ENCODE measurements at places on chromosomes 16 and 17.

GRCh38 chr17:2092253-2092652 is 37.4 kb downstream of the HIC1 start:
- no peaks in the 10 kb centered on the region for H3K36me3 ChIP-seq
- peaks cover 58% of the 10 kb centered on the region for H3K4me1 ChIP-seq
- DNase-seq = no peak
- no peak overlapping the region for H3K27ac ChIP-seq
- no peak overlapping the region for H3K4me3 ChIP-seq

- peaks cover 23% of the 10 kb centered on the region for H3K4me1 ChIP-seq
- peaks cover 15% of the 10 kb centered on the region for H3K36me3 ChIP-seq
- H3K27ac ChIP-seq = no peak overlapping the region
Observed at GRCh38 chr16:23110257-23110899, 38.9 kb downstream of the USP31 start.

GRCh38 chr16:29114574-29114973 is 129.7 kb downstream of the LAT start:
- no peak overlapping the region for H3K4me3 ChIP-seq
- peak overlapping the region; percentile 79 for H3K27ac ChIP-seq
- no peaks in the 10 kb centered on the region for H3K27me3 ChIP-seq
- H3K36me3 ChIP-seq = no peaks in the 10 kb centered on the region
- H3K4me1 ChIP-seq = peaks cover 18% of the 10 kb centered on the region

DNA sequence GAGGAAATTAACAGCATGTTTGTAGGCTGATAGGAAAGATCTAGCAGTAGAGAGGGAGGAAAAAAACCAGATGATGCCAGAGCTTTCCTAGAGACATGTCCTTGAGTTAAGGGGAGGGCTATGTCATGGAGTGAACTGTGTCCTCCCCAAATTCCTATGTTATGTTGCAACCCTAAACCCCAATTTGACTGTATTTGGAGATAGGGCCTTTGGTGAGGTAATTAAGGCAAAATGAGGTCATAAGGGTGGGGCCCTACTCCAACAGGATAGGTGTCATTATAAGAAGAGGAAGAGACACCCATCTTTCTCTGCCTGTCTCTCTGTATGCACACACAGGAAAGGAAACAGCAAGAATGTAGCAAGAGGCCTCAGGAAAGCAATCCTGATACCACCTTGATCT is 195.3 kb upstream of the AXIN2 start:
- H3K4me3 ChIP-seq = no peak overlapping the region
- H3K27me3 ChIP-seq = no peaks in the 10 kb centered on the region
- no peak overlapping the region for H3K27ac ChIP-seq
- H3K36me3 ChIP-seq = no peaks in the 10 kb centered on the region

DNA sequence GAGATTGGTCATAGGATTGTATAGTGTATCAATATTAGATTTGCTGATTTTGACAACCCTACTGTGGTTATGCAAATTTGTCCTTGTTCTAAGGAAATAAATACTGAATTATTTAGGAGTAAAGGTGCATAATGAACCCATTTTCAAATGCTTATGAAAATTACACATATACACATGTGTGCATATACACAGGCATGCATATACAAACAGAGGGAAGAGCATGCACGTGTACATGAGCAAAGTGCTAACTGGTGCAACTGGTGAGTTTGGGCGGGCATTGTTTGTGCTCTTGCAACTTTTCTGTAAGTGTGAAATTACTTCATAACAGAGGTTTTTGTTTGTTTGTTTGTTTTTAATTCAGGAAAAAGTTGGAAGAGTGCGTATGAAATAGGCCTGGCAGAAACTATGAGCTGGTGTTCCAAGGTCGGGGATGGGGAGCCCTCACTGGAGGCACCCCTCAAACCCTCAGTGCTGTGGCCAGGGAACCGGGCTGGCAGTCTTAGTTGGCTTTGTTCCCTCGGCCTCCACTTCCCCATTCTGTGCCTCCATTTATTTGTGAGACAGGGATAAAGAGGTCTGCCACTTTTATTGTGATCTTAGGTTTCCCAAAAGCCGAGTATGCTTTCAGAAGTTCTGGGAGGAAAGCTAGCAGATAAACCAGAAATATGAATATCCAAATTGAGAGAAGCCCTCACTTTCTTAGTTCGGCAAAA is 5.8 kb downstream of the DEXI start:
- H3K4me3 ChIP-seq = no peak overlapping the region
- peaks cover 73% of the 10 kb centered on the region for H3K4me1 ChIP-seq
- H3K27ac ChIP-seq = no peak overlapping the region
- H3K27me3 ChIP-seq = no peaks in the 10 kb centered on the region
- DNase-seq = no peak

DNA sequence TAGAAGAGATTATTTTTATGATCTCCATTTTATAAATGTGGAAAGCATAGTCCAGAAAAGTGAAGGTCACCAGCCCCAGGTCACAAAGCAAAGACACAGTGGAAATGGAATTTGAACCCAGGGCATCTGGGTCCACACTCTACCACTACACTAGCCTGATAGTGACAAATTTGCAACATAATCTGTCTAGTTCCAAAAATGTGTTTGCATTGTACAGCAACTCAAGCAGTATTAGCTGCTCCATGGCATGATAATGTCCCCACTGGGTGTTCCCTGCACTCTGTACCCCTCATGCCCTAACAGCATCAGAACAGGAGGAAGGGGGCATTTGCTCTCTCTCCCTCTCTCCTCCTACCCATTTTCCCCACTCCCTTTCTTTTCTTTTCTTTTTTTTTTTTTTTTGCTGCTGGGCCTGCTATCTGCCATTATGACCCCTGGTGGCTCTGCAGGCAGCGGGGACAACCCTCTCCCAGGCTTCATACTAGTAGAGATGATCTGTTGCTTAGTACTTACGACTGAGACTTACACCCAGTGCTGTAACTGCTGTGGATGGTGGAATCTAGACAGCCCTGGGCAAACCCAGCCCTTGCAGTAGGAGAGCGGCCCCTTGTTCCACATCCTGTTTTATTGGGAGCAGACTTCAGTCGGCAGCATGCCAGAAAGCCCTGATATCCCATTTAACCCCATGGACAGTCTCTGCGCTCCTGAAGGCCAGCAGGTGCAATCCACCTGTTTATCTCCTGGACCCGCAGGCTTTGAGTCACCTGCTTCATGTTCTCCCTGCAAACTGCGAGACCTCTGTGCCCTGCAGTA is 306.3 kb downstream of the SOX9 start:
- no peak for DNase-seq
- peaks cover 9% of the 10 kb centered on the region for H3K4me1 ChIP-seq
- H3K4me3 ChIP-seq = no peak overlapping the region
- no peaks in the 10 kb centered on the region for H3K36me3 ChIP-seq
- H3K27me3 ChIP-seq = no peaks in the 10 kb centered on the region
- no peak overlapping the region for H3K27ac ChIP-seq

DNA sequence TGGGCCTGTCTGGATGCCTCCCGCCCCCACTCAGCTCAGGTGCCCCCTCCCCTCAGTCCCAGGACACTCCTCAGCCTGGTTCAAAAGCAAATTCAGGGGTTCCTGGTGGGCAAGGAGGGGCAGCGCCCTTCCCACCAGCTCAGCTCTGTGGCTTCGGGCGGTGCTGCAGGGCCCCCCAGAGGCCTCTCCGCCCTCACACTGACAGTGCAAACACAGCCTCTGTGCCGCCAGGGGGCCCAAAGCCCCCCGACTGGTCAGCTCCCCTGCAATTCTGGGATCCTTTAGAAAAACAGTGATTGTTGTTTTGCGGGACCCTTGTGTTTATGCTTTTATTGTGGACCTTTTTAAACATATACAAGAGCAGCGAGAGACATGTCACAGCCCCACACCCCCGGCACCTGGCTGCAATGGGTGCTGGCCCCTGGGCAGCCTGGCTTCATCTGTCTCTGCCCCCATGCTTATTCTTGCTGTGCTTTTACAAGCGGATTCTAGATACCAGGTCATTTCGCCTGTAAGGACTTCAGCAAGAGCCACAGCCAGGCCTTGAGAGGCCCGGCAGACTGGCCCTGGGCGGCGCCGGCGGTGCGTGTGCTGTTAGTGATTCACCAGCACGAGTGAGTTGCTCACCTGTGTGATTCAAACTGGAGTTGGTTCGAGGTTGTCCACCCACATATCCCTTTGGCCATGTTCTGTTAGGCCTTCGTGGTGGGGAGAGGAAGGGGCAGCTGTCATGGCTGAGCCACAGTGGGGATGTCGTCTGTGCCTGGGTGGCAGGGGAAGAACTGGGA is 21.2 kb downstream of the ZNF469 start:
- H3K27me3 ChIP-seq = no peaks in the 10 kb centered on the region
- H3K27ac ChIP-seq = no peak overlapping the region
- H3K4me3 ChIP-seq = no peak overlapping the region

DNA sequence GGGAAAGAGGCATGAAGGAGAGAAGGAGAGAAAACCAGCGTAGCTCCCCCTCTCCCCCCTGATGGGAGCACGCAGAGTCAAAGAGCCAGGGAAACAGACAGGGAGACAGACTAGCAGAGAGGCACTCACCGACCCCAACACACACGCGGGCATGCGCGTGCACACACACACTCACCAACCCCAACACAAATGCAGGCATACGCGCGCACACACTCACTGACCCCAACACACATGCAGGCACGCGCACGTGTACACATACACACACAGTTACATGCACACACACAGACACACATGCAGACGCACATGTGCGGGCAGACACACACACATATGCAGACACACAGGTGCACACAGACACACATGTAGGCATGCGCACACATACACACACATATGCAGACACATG is 4.6 kb downstream of the CACNB1 start:
- H3K27me3 ChIP-seq = no peaks in the 10 kb centered on the region
- H3K27ac ChIP-seq = no peak overlapping the region
- no peak for DNase-seq
- H3K4me1 ChIP-seq = peaks cover 33% of the 10 kb centered on the region

DNA sequence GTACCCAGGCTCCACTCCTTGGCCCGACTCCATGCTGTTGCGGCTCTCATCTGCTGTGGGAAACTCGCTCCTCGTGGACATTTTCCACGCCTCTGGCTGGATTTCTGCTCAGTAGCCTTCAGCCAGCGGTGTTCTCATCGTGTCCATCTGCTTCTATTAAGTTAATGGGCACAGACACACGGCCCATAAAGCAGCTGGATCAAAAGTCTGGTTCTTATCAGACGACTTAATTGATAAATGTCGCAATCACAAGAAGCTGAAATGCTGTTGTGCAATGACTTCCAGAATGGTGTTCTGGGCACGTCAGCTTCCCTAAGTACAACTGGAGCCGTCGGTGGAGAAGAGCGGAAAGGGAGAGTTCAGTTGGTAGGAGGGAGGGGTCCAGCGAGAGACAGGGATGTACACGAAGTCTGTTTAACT is 211.7 kb upstream of the CHMP6 start:
- H3K27me3 ChIP-seq = no peaks in the 10 kb centered on the region
- no peaks in the 10 kb centered on the region for H3K36me3 ChIP-seq
- peak overlapping the region; percentile 60 for H3K27ac ChIP-seq

DNA sequence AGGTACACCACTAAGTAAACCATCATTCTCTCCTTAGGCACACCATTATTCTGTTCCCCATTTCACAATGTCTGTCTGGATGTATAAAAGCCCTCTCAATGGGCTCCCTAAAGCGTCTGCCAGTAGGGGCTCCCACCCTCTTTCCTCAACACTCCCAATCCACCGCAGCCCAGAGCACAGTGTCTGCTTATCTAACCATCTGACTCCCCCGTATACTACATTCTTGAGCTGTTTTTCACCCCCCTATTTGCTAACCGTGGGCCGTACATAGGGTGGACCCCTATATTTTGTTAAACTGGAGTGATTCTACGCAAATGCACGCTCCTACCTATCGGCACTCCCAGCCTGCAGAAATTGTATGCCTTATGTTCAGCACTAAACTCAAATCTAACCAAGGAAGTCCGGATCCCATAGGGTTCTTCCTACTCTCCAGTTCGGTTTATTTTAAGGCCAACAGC is 685 bp upstream of the PSMD3 start:
- no peaks in the 10 kb centered on the region for H3K27me3 ChIP-seq
- peaks cover 38% of the 10 kb centered on the region for H3K4me1 ChIP-seq
- no peak for DNase-seq
- H3K36me3 ChIP-seq = peaks cover 9% of the 10 kb centered on the region
- H3K27ac ChIP-seq = peak overlapping the region; percentile 86

- H3K4me1 ChIP-seq = no peaks in the 10 kb centered on the region
- DNase-seq = no peak
- H3K27ac ChIP-seq = no peak overlapping the region
- no peak overlapping the region for H3K4me3 ChIP-seq
- no peaks in the 10 kb centered on the region for H3K27me3 ChIP-seq
- H3K36me3 ChIP-seq = no peaks in the 10 kb centered on the region
Observed at GRCh38 chr16:3207086-3207953, 19.3 kb downstream of the OR1F1 start.

DNA sequence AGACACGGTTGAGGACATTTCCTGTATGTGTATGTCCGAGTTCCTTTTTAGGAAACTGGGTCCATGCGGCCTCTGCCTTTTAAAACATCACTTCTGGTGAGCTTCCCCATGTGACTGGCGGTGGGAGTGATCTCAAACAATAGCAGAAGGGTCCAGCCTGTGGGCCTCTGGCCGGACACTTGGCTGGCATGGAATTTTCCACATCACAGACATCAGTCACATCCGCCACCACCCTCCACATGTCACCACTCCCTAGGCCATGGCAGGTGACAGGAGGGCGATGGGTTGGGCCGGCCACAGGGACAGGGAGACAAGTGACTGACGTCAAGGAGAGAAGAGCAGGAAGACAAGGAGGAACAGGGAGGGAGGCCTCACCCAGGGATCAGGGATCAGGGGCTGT is 83.7 kb downstream of the DNAH17 start:
- no peak overlapping the region for H3K4me3 ChIP-seq
- DNase-seq = no peak
- H3K27ac ChIP-seq = no peak overlapping the region
- no peaks in the 10 kb centered on the region for H3K36me3 ChIP-seq
- H3K4me1 ChIP-seq = no peaks in the 10 kb centered on the region

DNA sequence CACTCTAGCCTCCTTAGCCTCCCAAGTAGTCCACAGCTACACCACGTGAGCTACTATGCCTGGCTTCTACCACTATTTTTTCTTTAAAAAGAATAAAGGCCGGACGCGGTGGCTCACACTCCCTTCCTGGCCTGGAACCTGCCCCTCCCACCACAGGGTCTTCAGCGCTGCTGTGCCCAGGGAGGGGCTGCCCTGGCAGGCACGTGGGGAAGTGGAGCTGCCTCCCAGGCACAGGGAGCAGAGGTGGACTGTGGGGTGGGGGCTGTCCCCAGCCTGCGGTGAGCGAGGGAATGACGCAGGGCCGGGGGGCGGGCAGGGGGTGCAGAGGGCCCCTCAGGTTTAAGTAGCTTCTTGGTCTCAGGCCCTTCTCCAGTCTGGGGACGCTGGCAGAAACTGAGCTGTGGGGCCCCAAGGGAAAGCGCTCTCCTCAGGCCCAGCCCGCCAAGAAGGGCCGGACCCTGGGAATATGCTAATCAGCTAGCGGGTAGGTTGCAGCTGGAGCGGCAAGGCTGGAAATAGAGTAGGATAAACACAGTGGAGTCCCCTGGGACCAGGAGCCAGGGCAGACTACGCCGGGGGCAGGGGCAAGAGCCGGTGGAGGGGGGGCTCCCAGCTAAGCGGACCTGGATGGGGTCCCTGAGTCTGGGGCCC is 46.8 kb downstream of the TIMM22 start:
- H3K27ac ChIP-seq = peak overlapping the region; percentile 66
- peaks cover 10% of the 10 kb centered on the region for H3K36me3 ChIP-seq
- no peak overlapping the region for H3K4me3 ChIP-seq
- H3K27me3 ChIP-seq = no peaks in the 10 kb centered on the region
- H3K4me1 ChIP-seq = peaks cover 36% of the 10 kb centered on the region

GRCh38 chr17:57085448-57086068 is 512 bp downstream of the AKAP1 start:
- DNase-seq = no peak
- no peaks in the 10 kb centered on the region for H3K27me3 ChIP-seq
- H3K4me3 ChIP-seq = peak overlapping the region; percentile 87
- H3K36me3 ChIP-seq = no peaks in the 10 kb centered on the region
- peaks cover 45% of the 10 kb centered on the region for H3K4me1 ChIP-seq
